ENCODE measurements at places on chromosomes 3 and 15. TPM values are rescaled to one million over a fixed set of nuclear protein-coding genes. Genes with fewer than 3 reads are reported as not detected.

The MYD88 gene
- total RNA-seq, result 38.6 TPM

The KLHL6 gene
- total RNA-seq, result 0.92 TPM

- no peaks in the 10 kb centered on the region for H3K27me3 ChIP-seq
- no peak overlapping the region for H3K4me3 ChIP-seq
- no peaks in the 10 kb centered on the region for H3K36me3 ChIP-seq
- no peak overlapping the region for H3K27ac ChIP-seq
Measured at GRCh38 chr3:165459111-165459510, 262.9 kb upstream of the SLITRK3 start.

DNA sequence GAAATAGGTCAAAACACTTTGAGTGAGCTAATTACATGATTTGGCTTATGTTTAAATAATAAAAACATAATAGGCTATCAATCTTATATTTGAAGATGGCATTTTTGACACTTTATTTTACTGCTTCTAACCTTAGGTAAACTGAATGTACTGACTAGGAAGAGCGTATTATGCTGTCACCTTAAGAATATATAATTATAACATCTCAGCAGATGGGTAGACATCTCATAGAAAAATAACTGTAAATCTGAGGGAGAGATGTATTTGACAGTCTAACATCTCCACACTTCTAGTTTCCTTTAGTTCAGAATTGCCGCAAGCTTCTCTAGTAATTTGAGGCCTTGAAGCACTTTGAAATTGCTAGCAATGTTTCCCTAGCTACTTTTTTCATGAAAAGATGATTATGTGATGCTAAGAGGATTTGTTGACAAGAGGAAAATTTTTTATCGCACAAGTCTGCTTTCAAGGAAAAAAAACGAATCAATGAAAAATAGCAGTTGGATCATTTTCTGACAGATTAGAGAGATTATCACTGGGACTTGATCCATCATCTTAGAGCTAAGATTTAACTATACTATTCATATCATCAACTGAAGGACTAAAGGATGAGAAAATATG lies 238.2 kb upstream of the NAALADL2 start:
- H3K36me3 ChIP-seq, result no peaks in the 10 kb centered on the region
- H3K27me3 ChIP-seq, result no peaks in the 10 kb centered on the region
- no peaks in the 10 kb centered on the region for H3K4me1 ChIP-seq
- H3K4me3 ChIP-seq, result no peak overlapping the region
- H3K27ac ChIP-seq, result no peak overlapping the region

Data from esophagus muscularis mucosa (tissue), 4 donors.